Activated T-helper 9 cell treated with anti-CD3 and anti-CD28 coated beads, Interleukin-2, amount 50 U/mL, for 16 hours (primary cell): ENCODE measurements at places on chromosomes 1 and 21.
A peak's percentile ranks its signal among the peaks of the same experiment; 100 is the strongest.

- no peak for DNase-seq
Observed at GRCh38 chr1:117093091-117093534, 28.4 kb downstream of the TRIM45 start.

- no peak for DNase-seq
Observed at GRCh38 chr1:43358121-43358745, 548 bp upstream of the CDC20 start.

GRCh38 chr1:9439074-9439761 lies 100.0 kb upstream of the SLC25A33 start:
- no peak for DNase-seq

- DNase-seq = no peak
Observed at GRCh38 chr1:232620356-232620969, 9.5 kb downstream of the SIPA1L2 start.

GRCh38 chr1:50967416-50968157 lies 2.5 kb upstream of the CDKN2C start:
- no peak for DNase-seq

- DNase-seq = no peak
Observed at GRCh38 chr1:242411901-242412300, 112.6 kb downstream of the PLD5 start.

DNA sequence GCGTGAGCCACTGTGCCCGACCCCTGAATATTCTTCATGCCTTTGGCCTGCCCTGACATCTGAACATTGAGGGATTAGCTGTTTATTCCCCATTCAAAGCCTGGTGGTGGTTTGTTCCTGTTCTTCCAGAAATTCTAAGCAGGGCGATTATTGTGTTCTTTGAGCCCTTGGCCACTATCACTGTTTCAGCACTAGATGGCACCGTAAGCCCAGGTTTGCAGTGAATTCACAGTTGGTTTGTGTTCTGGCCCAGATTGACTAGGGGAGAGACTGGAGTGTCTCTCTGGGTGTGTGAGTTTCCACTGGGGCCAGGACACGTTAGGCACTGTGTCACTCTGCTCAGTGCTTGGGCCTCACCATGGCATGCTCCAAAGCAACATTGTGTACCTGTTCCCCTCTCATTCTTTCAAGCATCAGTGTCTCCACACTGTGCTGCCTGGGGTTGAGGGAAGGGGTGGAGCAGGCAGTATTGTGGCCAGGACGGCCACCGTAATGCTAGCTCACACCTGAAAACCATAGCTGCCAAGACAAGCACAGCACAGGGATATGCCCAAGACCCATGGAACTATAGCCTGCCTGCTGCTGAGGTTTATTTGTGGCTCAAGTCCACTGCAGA lies 52.7 kb downstream of the PKN2 start:
- DNase-seq = no peak

DNA sequence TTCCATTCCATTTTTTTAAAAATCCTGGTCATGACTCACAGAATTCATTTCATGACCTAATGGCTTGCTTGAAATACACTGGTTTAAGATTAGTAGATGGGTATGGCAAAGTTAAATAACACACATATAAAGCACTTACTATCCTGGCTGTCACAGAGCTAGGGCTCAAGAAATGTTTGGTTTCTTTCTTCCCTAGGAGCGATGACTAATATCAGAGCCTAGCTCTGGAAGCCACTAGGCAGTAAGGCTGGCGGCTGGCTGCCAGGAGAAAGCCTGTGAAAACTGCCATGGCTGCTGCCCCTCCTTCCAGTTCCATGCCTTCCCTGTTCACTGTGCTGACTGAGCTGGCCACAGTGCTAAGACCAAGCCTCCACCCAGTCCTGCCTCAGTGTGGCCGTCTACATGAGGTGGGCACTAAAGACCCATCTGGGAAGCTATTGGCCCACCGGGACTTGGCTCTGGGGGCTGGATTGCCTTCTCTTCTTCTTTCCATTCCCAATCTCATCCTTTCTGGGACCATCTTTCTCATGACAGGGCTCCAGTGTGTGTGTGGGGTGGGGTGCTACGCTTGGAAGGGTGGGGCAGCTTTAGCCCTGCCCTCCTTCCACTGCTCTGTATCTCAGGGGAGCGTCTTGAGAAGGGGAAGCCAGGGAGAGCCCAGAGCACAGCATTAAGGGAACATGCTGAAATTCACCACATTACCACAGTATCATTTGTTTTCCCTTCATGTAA lies 10.8 kb upstream of the ASCL5 start:
- no peak for DNase-seq

DNA sequence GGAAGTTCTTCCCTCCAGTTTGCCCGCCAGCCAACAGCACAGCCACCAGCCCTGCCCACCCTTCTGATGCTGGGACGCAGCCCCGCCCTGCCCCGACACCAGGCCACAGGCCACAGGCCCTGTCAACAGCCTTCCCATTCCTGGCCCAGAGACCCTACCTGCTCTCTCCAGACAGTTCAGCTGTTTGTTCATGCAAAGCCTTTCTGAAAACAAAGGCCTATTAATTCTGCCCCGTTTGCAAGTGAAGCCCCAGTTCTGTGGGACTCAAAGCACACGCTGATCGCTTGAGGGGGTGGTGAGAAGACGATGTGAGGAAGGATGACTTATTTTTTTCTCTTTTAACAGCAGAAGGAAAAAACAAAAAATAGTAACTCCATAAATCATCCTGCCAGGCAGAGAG lies 55.4 kb upstream of the KIF26B start:
- DNase-seq = no peak

DNA sequence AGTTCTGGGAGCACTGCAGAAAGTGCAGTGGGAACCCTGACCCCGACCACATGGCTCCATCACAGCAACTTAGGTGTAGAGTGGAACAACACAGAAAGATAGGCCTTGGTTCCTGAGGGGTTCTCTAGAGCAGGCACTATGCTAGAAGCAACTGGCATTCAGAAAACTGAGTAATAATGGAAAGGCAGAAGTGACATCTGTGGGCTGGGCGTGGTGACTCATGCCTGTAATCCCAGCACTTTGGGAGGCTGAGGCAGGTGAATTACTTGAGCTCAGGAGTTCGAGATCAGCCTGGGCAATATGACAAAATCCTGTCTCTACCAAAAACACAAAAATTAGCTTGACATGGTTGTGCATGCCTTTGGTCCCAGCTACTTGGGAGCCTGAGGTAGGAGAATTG lies 5.3 kb downstream of the MRPS15 start:
- DNase-seq = peak; percentile 31

- DNase-seq = no peak
Observed at GRCh38 chr1:155026588-155026987, 7.0 kb downstream of the DCST2 start.

DNA sequence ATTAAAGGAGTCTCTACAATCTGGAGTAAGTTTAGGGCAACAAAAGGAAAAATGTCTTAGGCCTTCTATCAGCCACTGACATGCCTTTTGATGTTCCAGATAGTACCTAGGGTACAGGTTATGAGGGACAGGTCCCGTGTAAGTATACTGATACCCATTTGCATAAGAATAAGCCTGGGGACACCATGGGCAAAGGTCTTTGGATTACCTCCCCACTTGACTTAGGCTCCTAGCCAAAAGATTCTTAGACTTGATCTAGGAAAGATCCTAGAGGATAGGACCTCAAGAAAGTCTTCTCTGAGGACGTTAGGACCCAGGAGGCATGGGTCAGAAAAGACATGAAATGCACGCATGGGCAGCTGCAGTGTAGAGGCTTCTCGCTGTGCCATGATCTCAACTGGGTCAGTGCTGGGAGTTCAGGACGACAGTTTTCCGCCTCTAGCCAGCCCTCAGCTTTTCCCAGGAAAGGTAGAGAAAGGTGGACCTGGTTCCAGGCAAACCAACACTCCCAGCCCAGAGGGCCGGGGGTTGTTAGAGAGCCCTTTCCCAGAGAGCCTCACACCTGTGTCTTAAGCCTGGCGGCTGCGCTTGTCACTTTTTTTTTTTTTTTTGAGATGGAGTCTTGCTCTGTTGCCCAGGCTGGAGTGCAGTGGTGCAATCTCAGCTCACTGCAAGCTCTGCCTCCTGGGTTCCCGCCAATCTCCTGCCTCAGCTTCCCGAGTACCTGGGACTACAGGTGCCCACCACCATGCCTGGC lies 26.6 kb downstream of the MSTO1 start:
- no peak for DNase-seq
